ENCODE measurements at places on chromosomes 12 and 14. TPM values are rescaled to one million over a fixed set of nuclear protein-coding genes. Genes with fewer than 3 reads are reported as not detected.

DNA sequence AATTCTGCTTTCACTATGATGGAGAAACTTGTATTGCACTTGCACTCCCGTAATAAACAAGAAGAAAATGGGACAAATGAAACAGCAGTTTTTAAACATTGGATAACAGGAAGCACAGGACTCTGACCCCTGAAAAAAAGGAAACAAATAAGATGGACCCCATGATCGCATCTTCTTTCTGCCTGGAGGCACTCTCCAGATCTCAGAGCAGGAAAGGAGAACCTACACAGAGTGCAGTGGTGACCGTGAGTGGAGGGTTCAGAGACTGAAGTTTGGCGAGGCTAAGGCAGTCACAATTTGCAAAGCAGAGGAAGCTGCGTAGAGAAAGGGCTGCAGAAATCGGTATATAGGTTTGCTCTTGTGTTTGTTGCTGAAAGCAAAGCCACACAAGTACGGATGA is 6.1 kb upstream of the FGF6 start:
- DNase-seq, result no peak

- no peak for DNase-seq
These were observed 22.8 kb upstream of the GARIN2 start for GRCh38 chr14:67166450-67166853.

DNA sequence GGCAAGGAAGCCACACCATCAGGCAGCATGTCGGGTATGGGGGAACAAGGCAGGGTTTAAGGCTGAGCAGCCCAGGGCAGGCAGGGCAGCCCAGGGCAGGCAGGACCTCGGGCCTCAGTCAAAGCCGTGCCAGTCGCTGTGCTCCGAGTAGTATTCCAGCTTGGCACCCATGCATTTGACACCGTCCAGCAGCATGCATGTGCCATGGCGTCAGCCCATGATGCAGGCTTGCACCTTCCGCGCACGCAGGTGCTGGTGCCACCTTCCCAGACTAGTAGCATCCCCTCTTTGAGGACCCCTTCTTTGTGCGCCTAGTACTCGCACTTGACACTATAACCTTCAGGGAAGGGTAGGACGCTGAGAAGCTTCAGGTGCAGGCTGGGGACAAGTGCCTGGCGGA is 11.6 kb upstream of the ADCY6 start:
- DNase-seq, result no peak

- DNase-seq, result no peak
These were observed 10.9 kb downstream of the EVL start for GRCh38 chr14:100076133-100076532.

- no peak for DNase-seq
These were observed 39.6 kb upstream of the NFKBIA start for GRCh38 chr14:35444104-35444503.

DNA sequence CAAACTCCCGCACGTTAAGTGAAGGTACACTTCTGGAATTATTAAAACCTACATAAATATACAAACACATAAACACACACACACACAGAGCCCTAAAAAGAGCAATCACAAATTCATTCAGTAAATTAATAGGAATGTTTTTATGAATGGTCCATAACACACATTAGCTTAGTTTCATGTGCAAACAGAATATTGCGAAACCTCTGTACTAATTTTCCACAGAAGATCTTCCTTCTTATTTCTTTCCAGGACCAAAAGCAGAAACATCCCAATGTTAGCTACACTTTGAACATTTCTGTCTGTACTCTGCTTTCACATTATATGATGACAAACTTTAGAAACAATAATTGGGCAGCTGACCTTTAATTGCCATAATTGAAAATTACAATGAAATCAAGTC is 101.6 kb downstream of the SOX5 start:
- DNase-seq, result no peak

DNA sequence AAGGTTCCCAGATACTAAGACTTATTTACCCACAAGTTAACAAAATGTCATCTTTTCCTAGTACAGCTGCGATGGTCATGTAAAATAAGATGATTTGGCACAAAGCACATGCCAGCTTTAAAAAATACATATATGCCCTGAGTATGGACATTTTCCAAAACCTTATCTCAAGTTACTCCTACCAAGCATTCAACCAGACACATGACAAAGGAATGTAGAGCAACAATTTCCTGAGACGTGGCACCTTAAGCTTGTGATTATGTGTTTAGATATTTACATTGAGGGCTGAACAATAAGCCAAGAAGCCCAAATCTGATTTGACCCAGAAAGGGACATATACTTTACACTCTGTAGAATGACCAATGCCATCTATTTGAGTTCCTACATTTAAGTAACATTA is 24.5 kb upstream of the OVCH1 start:
- no peak for DNase-seq

DNA sequence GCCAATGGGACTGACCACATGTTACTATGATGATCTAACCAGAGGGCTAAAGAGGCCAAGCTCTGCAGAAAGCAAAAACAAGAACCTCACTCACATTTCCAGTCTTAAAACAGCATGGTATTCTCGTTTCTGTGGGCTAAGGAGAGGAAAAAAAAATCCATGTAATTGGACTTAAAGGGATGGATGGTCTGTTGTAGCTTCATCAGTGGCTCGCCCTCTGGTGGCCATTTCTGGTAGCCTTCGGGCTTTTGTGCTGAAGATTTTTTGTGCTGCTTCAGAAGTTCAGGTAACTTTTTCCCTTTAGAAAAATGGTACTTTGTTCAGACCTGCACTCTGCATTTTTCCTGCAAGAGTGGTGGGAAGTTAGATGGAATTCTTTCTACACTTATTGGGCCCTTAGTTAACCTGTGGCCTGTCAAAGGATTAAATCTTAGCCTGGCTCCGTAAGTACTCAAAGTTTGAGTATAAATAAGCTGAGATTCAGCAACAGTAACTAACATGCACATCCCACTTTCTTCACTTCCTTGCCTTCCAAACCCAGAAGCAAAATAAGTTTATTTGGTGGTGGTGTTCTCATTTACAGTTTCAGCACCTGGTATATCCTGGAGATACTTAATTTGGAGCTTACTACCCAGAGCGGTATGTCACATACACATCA is 22.3 kb downstream of the DCAF4 start:
- peak; percentile 64 for DNase-seq

DNA sequence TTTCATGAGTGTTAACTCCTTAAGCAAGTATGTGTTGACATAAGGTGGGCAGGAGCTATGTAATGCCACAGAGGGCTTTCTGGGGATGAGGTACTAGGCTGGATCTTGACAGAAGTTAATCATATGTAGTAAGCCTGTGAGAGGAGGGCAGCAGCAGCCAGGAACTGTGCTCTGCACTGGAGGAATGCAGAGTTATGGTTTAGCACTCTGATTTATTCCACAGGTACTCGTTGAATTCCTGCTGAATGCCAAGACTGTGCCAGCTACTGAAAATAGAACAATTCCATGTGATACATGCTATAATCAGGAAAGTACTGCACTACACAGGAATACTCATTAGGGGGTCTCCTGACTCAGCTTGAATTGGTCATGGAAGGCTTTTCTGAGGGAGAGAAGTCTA is 58.7 kb downstream of the SUSD6 start:
- DNase-seq, result no peak

GRCh38 chr14:39467889-39468524 is 35.8 kb upstream of the FBXO33 start:
- DNase-seq, result no peak

- DNase-seq, result no peak
These were observed 127.4 kb downstream of the CRADD start for GRCh38 chr12:93804392-93805179.

GRCh38 chr14:51922624-51923023 is 62.2 kb downstream of the GNG2 start:
- no peak for DNase-seq

DNA sequence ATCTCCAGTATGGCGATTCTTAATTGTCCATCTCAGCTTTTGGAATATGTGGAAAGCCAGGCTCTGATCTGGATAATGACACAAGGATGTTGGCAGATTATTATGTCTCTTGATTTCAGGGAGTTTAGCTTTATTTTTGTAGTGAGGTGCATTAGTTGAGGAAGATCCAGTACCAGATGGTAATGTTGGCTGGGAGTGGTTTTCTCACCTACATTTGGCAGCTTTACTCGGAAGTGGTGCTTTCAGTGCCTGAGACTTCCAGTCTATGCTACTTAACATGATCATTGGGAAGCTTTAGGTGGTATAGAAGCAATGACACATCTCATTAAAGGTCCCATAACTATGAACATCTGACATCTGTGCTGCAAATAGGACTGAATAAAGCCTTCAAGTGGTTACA is 7.5 kb downstream of the SLC15A5 start:
- DNase-seq, result no peak

GRCh38 chr14:99721792-99722516 is 37.9 kb downstream of the CYP46A1 start:
- no peak for DNase-seq

DNA sequence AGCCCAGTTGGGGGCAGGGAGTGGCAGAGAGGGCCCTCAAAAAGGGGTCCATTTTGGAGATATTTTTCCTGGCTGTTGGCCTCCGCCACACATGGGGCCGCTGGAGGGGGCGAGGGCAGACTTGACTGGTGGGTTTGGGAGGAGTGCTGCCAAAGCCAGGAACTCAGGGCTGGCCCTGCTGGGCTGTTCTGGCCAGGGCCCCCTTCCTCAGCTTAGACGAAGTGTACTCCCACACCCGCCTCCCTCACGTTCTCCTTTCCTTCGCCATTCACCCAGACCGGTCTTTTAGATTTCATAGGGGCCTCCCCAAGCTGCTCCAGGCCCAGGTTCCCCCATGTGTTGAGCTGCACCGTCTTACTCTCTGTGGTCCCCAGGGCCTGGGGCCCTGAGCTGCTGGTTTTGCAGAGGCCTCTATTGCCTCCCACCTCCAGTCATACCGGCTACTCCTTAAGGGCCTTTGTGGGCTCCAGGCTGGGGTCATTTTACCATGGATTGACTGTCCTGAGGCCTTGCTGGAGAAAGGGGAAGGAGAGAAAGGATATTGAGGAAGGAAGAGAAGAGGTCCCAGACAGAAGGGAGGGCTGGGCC is 1.3 kb downstream of the KRT7 start:
- DNase-seq, result no peak

GRCh38 chr12:72570601-72571000 is 298.4 kb downstream of the TRHDE start:
- no peak for DNase-seq

DNA sequence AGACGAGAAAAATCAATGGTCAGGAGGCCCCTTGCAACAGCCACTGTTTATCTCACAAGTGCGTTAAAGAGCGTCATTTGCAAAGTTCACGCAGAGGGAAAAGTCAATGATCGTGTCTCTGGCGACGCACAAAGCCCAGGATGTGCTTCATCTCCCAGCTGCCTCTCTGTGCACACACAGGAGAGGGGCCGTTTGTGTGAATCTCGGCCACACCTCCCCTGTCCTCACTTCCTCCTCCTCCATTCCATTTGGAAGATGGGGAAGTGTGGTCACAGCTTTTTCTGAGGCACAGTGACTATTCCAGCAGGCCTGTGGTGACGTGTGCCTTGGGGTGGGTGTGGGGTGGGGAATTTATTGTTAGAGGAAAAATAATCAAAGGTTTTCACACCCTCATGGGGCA is 90.4 kb downstream of the RBM19 start:
- DNase-seq, result no peak

DNA sequence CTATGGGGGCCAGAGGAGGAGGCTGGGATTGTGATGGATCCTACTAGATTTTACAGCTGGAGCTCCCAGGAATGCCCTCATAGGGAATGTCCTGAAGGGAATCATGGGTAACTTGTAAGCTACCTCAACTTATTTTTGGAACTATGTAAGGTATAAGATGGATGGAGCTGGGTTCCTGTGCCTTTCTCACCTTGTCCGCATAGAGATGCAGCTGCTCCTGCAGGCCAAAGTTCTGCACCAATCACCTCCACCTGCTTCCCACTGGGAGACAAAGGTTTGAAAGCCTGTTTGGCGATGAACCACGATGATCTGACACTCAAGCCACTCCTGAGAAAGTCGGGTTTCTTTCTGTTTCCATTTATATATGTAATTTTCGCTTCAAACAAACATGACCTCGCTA is 648 bp upstream of the AKAP5 start:
- DNase-seq, result no peak

DNA sequence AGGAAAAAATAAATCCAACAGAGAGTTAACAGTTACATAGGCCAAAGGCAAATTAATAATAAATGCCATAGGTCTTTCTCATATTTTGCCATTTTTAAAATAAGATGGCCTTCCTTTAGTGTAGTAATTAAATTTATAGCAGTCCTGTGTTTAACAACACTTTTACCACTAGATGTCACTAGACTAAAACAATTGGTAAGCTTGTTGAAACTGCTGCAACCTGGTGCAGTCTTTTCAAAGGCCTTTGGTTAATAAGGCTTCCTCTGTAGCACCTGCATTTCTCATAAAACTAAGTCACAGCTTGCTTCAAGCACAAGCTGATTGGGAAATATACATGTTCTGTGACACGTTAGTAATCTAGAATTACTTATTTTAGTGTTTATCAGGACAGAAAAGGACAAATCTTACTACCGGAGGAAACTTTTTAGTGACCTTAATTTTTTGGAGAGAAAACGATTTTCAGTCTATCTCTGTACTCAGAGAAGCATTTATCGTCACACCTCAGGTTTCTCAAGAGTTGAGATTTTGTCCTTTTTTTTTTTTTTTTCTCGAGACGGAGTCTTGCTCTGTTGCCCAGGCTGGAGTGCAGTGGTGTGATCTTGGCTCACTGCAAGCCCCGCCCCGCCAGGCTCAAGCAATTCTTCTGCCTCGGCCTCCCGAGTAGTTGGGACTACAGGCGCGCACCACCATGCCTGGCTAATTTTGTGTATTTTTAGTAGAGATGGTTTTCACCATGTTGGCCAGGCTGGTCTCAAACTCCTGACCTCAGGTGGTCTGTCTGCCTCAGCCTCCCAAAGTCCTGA is 20.0 kb downstream of the BORCS5 start:
- DNase-seq, result no peak

GRCh38 chr12:105659355-105660075 is 329.0 kb downstream of the C12orf75 start:
- no peak for DNase-seq

DNA sequence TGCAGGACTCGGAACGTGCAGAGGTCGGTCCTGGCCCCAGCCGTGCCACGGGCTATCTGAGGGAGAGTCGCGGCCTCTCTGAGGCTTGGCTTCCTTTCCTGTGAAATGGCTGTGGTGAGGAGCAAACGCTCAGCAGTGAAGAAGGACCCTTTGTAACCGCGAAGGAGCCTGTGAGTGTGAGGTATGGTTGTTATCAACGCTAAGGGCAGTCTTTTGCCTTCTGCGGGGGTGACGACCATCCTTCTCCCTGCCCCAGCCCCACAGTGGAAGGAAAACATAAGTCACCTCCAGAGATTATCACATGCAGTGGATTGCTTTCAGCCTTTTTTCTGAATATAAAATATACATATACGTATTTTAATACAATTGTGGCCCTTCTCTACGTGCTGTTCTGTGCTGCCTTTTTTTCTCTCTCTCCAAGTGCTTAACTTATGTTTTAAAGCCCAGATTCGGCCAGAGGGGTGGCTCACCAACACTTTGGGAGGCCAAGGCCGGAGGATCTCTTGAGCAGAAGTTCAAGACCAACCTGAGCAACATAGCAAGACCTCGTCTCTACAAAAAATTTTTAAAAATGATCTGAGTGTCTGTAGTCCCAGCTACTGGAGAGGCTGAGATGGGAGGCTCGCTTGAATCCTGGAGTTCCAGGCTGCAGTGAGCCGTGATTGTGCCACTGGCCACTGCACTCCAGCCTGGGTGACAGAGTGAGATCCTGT is 17.4 kb downstream of the TAMALIN start:
- no peak for DNase-seq

Gene SMCO3
- 0.30 TPM for polyA plus RNA-seq

Gene GZMB
- polyA plus RNA-seq, result not detected

Gene KERA
- not detected for polyA plus RNA-seq

Gene KRT82
- polyA plus RNA-seq, result not detected

Gene CLEC7A
- 0.92 TPM for polyA plus RNA-seq

Gene TSHR
- 0.28 TPM for polyA plus RNA-seq

Gene CD163
- polyA plus RNA-seq, result 4.7 TPM

Gene RTL1
- polyA plus RNA-seq, result 0.80 TPM
